Muscle of leg (tissue), 16 donors: ENCODE measurements at places on chromosomes 1 and 21. TPM values are rescaled to one million over a fixed set of nuclear protein-coding genes. Genes with fewer than 3 reads are reported as not detected.
A peak's percentile ranks its signal among the peaks of the same experiment; 100 is the strongest.

DNA sequence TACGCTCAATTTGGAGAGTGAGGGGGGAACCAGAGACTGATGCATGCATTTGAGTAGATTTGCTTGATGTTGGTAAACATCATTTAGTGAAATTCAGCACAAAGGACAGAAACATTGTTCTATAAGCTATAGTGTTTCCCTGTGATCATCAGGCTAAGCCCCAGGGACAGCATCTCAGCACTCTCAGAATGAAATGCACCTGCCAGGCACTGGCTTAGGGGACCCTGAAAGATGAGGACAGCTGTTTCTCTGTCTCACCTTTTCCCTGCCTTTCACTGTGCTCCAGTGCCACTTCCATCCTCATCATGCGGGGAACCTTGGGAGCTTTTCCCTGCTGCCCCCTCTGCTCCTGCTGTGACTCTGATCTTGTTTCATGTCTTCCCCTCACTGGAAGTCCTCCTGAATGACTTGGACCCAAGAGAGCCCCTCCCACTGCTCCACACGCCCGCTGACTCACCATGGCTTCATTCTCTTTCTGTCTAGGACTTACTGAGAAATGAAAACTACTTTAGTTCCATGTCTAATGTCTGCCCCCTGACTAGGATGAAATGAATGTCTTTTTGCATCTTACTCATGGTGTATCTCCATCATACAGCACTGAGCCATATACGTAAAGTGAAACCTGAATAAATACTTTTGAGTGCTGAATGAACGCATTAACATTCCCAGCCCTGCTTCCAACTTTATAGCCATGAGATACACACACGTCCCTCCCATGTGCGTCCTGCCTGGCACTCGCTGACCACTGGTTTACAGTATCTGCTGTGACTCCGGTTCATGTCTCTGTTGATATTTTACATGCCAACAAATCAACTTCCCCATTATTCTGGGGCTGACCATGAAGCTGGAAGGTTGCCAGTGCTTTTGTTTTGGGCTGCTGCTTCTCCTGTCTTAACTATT lies 182.0 kb downstream of the PCP4 start:
- DNase-seq, result peak; percentile 23

FCRLA gene
- 0.35 TPM for total RNA-seq

DNA sequence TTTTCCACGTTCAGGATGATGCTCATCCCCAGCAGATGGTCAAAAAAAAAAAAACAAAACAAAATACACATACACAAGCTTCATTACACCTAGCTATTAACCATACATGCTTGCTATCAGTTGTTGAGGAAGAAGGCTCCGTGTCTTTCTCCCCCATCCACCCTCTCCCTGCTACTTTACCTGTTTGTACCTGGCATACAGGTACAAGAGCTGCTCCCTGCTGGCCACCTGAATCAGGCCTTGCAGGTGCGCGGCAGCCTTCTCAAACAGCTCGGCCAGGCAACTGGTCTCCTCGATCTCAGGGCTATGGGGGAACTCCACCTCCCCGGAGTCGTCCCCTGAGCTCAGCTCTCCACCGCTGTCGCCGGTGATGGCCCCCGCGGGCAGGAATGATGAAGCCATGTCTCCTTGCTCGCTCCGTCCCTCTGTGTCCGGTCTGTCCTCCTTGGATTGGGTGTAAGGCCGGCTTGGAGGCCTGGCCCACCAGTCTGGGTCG lies 464 bp downstream of the ACBD6 start:
- no peak for DNase-seq

DNA sequence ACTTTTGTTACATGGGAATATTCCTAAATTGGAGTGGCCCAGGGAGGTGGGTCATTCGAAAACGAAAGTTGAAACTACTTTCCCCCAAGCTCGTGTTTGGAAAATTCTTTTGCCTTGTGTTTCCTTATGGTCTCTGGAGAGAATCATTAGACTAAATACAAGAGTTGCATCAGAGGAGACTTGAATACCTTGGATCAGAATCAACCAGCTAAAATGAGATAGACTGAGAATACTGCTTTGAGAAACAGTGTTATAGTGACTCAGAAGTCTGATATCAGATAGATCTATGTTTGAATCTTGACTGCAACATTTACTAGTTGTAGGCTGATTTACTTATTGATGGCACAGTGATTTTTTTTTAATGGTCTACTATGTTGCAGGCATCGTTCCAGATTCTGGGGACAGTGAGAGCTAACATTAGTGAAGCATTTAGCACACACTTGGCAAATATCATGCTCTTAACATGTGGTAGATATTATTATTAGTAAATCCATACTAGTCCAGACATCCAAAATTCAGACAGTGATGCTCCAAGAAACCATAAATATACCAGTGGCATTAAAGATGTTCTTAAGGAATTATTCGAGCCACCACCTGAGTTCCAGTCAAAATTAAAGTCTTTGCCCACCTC lies 12.9 kb upstream of the ACTN2 start:
- DNase-seq, result peak; percentile 75

GREM2 gene
- total RNA-seq, result 2.0 TPM
